Left lung (tissue), 14 donors: ENCODE measurements at places on chromosomes 3 and 15.
A peak's percentile ranks its signal among the peaks of the same experiment; 100 is the strongest.

DNA sequence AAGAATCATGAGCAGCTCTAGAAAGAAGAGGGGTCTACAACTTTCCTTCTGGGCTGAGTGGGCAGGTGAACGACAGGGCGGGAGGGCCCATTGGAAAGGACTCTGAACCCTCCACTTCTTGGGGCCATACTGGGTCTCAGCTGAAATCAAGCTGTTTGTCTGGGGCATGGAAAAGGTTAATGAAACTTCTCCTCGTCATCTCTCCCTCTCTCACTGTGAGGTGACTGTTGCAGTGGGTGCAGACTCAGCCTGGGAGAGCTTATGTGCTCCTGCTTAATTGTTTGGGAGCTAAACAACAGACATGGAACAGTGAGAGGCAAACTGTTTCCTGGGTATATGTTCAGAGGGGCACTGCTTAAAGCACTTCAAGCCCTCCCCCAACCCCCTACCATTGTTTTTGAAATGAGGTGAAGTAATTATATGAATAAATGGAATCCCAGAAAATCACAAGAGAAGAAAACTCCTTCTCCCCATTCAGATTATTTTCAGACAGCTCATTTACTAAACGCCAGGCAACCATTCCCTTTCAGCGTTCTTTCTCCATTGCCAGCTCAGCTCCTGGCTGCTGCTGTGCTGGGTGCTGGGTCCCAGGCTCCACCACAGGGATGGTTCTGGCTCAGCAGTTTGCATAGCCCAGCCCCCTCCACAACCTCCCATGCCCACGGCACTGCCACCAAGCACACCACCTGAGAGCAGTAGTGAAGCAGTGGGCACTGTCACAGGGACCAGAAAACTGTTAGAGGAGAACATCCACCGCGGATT lies 444.9 kb upstream of the TBL1XR1 start:
- no peak overlapping the region for H3K27ac ChIP-seq
- no peaks in the 10 kb centered on the region for H3K4me1 ChIP-seq
- H3K4me3 ChIP-seq, result no peak overlapping the region
- no peaks in the 10 kb centered on the region for H3K36me3 ChIP-seq
- no peak for DNase-seq

DNA sequence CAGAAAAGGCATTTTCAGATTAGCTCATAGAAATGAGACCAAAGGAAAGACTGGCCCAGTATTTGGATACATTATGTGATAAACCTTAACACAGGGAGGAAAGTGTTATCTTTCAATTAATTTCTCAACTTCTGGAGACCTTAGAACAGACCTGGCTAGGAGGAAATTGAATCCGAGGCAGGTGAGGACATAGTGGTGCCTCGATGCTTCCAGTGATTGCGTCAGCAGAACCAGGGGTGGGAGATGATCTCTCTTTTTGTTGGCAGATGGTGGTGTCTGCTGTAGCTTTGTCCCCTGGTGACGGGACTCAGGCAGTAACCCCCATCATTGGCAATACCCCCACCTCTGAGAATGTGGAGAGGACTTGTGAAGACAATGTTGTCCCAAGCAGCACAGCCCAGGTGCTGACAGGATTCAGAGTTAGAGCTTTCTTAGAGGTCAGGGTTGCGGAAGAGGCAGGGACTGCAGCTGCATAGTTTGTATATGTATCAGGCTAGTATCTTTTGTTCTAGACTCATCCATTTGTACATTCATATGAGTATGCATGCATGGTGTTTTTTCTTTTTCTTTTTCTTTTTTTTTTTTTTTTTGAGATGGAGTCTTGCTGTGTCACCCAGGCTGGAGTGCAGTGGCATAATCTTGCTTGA lies 27.9 kb upstream of the MUC20 start:
- no peak for DNase-seq
- peaks cover 10% of the 10 kb centered on the region for H3K4me1 ChIP-seq
- H3K4me3 ChIP-seq, result no peak overlapping the region
- no peaks in the 10 kb centered on the region for H3K27me3 ChIP-seq
- H3K36me3 ChIP-seq, result peaks cover 77% of the 10 kb centered on the region

DNA sequence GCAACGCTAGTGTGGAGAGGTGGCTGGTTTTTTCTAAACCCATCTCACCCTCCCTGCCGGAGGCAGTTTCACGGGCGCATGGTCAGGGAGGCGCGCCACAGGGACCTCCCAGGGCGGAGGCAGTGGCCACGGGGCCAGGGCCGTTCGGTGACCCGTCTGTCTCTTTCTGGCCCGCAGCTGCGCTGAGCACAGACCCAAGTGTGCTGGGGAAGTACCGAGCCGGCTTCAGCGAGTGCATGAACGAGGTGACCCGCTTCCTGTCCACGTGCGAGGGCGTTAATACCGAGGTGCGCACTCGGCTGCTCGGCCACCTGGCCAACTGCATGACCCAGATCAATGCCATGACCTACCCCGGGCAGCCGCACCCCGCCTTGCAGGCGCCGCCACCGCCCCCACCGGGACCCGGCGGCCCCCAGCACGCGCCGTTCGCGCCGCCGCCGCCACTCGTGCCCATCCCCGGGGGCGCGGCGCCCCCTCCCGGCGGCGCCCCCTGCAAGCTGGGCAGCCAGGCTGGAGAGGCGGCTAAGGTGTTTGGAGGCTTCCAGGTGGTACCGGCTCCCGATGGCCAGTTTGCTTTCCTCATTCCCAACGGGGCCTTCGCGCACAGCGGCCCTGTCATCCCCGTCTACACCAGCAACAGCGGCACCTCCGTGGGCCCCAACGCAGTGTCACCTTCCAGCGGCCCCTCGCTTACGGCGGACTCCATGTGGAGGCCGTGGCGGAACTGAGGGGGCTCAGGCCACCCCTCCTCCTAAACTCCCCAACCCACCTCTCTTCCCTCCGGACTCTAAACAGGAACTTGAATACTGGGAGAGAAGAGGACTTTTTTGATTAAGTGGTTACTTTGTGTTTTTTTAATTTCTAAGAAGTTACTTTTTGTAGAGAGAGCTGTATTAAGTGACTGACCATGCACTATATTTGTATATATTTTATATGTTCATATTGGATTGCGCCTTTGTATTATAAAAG lies 1.8 kb downstream of the HES1 start:
- no peaks in the 10 kb centered on the region for H3K36me3 ChIP-seq
- H3K4me1 ChIP-seq, result peaks cover 50% of the 10 kb centered on the region
- H3K27me3 ChIP-seq, result no peaks in the 10 kb centered on the region
- H3K27ac ChIP-seq, result peak overlapping the region; percentile 93
- peak overlapping the region; percentile 44 for H3K4me3 ChIP-seq

- H3K36me3 ChIP-seq, result no peaks in the 10 kb centered on the region
- H3K4me3 ChIP-seq, result no peak overlapping the region
- H3K27ac ChIP-seq, result no peak overlapping the region
- H3K27me3 ChIP-seq, result no peaks in the 10 kb centered on the region
- H3K4me1 ChIP-seq, result no peaks in the 10 kb centered on the region
Measured at GRCh38 chr15:83928392-83928734, 274.4 kb downstream of the ADAMTSL3 start.

- no peaks in the 10 kb centered on the region for H3K4me1 ChIP-seq
- H3K27me3 ChIP-seq, result no peaks in the 10 kb centered on the region
Measured at GRCh38 chr15:65095011-65095746, 18.6 kb downstream of the KBTBD13 start.

DNA sequence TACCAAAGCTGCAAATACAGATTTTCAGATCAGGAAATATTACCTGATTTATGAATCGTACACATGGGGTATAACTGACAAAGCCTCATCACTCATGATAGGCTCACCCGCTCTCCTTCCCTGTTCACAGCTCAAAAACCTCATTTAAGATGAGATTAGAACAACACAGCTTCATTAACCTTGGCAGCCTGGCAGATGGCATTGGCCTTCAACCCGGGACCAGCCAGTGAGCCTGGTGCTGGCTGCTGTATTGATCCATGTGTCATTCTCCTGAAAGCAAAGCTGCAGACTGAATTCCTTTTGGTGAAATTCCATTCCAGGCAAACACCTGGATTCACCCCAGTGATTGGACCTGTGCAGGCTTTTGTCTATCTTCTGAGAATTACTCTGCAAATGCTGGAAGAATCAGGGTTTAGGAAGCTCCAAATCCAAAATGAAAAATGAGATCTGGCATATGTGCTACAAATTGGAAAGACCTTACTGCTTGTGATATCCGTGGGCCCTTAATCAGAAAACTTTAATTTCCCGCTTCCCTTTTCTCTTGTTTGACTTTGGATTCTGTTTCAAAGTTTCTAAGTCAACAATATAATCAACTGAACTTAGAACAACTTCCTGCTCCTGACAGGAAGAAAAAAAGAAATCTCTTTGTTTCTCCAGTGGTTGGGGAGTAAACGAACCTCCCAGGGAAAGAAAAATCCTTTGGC lies 189.1 kb upstream of the KBTBD8 start:
- no peaks in the 10 kb centered on the region for H3K4me1 ChIP-seq
- H3K27me3 ChIP-seq, result no peaks in the 10 kb centered on the region
- H3K4me3 ChIP-seq, result no peak overlapping the region

GRCh38 chr15:99716540-99717095 lies 16.6 kb downstream of the LYSMD4 start:
- no peaks in the 10 kb centered on the region for H3K4me1 ChIP-seq
- no peaks in the 10 kb centered on the region for H3K27me3 ChIP-seq
- H3K27ac ChIP-seq, result no peak overlapping the region
- no peaks in the 10 kb centered on the region for H3K36me3 ChIP-seq

DNA sequence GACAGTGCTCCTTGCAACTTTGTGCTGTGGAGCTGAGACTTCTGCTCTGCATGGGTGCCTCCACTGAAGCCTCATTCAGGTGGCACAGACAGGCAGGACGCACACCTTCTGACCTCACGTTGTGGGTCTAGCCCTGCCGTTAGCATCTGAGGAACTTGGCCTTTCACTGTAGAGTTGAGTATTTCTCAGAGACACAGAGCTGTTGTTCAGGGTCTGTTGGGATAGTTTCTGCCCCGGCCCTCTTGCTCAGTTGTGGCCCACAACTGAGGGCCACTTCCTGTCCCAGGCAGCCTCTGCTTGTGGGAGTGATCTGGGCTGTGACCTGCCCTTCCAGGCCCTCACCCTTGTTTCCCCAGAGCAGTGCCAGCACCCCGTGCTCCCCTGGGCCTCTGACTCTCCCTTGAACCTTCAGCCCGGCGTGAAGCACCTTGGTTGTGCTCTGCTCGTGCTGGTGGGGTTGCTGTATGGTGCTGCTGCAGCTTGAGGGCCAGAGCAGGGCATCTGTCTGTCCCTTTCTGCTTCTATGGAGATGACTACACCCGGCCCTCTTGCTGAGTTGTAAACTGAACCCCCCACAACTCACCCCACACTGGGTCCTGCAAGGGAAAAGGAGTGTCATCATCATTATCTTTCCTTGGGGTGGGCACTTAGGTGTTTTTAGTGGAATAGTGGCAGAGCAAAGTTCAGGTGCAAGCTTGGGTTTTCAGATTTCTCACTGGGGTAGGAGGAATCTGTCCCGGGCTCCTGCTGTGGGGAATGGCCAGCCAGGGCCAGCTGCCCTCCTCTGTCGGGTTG lies 11.7 kb downstream of the BAHD1 start:
- H3K27me3 ChIP-seq, result no peaks in the 10 kb centered on the region
- H3K27ac ChIP-seq, result no peak overlapping the region
- H3K4me3 ChIP-seq, result no peak overlapping the region
- no peak for DNase-seq
- peaks cover 19% of the 10 kb centered on the region for H3K4me1 ChIP-seq

- H3K4me1 ChIP-seq, result no peaks in the 10 kb centered on the region
- peaks cover 39% of the 10 kb centered on the region for H3K36me3 ChIP-seq
- peak overlapping the region; percentile 73 for H3K27ac ChIP-seq
- no peak overlapping the region for H3K4me3 ChIP-seq
Measured at GRCh38 chr3:48402281-48402732, 27.6 kb downstream of the PLXNB1 start.

DNA sequence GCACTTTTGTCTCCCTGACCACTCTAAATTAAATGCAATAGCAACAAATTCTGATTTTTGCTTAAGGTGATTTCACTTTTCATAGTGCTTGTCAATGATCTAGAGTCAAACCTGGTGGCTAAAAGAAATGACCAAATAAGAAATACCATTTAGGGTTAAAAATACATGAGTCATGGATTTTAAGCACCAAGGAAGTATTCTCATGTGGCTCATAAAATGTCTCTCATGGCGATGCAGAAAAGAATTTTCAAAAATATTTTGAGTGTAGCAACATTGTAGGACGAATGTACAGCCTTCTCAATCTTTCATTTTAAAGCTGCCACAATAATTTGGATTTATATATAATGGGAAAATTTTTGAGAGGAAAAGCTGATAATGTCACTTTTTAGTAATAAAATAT lies 193.6 kb downstream of the EPHA3 start:
- DNase-seq, result no peak
- no peaks in the 10 kb centered on the region for H3K4me1 ChIP-seq
- no peak overlapping the region for H3K27ac ChIP-seq
- no peaks in the 10 kb centered on the region for H3K36me3 ChIP-seq
- H3K4me3 ChIP-seq, result no peak overlapping the region
- no peaks in the 10 kb centered on the region for H3K27me3 ChIP-seq

DNA sequence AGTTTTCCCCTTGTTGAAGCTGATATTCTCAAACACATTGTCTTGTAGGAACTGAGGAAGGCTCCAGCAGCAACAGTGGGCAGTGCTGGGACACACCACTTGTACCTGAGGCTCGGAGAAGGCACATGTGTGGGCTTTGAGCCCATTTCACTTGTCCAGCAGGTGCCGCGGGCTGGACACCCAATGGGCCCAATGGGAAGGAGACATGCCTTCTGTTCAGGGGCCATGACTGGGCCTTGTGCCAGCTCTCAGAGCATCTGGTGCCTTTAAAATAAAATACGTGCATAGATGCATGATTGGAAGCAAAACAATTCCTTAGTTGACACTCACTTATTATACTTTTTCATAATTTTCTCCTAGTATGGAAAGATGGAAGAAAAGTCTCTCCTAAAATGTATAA lies 334.2 kb downstream of the KLF13 start:
- DNase-seq, result no peak
- no peak overlapping the region for H3K4me3 ChIP-seq
- no peaks in the 10 kb centered on the region for H3K27me3 ChIP-seq

DNA sequence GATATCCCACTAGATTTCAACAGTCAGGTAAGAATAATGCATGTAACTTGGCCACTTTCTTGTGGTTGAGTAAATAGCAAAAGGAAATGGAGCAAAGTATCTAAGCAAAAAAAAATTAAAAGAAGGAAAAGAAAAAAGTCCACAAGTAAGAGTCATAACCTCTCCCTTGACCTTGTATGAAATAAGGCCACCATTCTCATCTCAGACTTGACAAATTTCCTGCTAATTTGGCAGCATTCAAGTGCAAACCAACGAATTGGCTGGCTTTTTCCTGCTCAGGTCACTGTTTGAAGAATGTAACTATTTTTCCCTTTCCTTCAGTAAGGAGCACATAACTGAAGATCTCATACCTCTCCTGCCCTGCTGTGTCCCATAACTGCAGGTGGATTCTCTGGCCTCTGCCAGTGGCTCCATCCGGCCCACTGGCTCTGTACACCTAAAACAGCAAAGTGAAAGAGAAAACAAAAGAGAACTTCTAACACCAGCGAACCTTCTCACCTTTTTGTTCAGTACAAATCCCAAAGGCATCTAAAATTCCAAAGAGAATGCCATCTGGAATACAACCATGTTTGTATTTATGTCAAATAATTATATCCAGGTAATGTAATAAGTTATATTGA lies 33.4 kb upstream of the RSL24D1 start:
- H3K36me3 ChIP-seq, result peaks cover 68% of the 10 kb centered on the region
- no peak for DNase-seq
- no peaks in the 10 kb centered on the region for H3K27me3 ChIP-seq
- no peak overlapping the region for H3K4me3 ChIP-seq
- H3K27ac ChIP-seq, result peak overlapping the region; percentile 53
- peaks cover 3% of the 10 kb centered on the region for H3K4me1 ChIP-seq

- DNase-seq, result no peak
- H3K4me3 ChIP-seq, result no peak overlapping the region
- H3K27me3 ChIP-seq, result no peaks in the 10 kb centered on the region
- no peak overlapping the region for H3K27ac ChIP-seq
Measured at GRCh38 chr3:89155811-89156210, 48.4 kb downstream of the EPHA3 start.

GRCh38 chr3:39013289-39013688 lies 38.5 kb downstream of the SCN11A start:
- H3K27me3 ChIP-seq, result no peaks in the 10 kb centered on the region
- no peak for DNase-seq
